ENCODE measurements at places on chromosomes 1 and 21. TPM values are rescaled to one million over a fixed set of nuclear protein-coding genes. Genes with fewer than 3 reads are reported as not detected.

GRCh38 chr1:233695901-233696300, 82.0 kb downstream of the KCNK1 start:
- no peak overlapping the region for H3K4me3 ChIP-seq
- no peaks in the 10 kb centered on the region for H3K27me3 ChIP-seq
- no peaks in the 10 kb centered on the region for H3K4me1 ChIP-seq
- no peak overlapping the region for H3K27ac ChIP-seq
- no peaks in the 10 kb centered on the region for H3K36me3 ChIP-seq
- no peak for DNase-seq

DNA sequence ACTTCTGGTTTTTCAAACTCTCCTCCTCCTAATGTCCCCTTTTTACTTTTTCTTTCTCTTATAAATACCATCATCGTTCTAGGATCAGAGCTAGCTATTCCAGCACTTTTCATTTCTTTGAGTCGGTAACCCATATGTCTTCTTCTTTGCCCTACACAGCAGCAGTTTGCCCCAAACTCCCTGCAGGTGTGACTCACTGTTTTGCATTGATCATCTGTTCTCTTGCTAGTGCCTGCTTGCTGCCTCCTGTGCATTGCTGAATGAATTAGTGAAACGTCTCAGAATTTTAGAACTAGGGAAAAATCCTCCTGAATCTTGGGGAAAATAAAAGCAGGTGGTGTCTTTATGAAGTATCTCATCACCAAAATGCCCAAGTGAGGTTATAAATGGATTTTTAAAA, 21.7 kb downstream of the KCNK2 start:
- H3K4me3 ChIP-seq: no peak overlapping the region
- no peak for DNase-seq
- no peaks in the 10 kb centered on the region for H3K4me1 ChIP-seq

GRCh38 chr1:16254263-16254928, 17.4 kb upstream of the CPLANE2 start:
- H3K4me1 ChIP-seq: peaks cover 32% of the 10 kb centered on the region
- peak overlapping the region; percentile 17 for H3K27ac ChIP-seq
- no peak for DNase-seq
- H3K36me3 ChIP-seq: peaks cover 4% of the 10 kb centered on the region
- no peak overlapping the region for H3K4me3 ChIP-seq

GRCh38 chr1:116558140-116558549, 12.7 kb downstream of the CD58 start:
- no peak for DNase-seq
- no peaks in the 10 kb centered on the region for H3K36me3 ChIP-seq
- H3K4me1 ChIP-seq: peaks cover 4% of the 10 kb centered on the region
- no peak overlapping the region for H3K27ac ChIP-seq

Gene ELAPOR1
- total RNA-seq: 135 TPM

GRCh38 chr1:185418472-185418871, 101.4 kb upstream of the IVNS1ABP start:
- DNase-seq: no peak
- H3K4me3 ChIP-seq: no peak overlapping the region
- no peaks in the 10 kb centered on the region for H3K4me1 ChIP-seq
- H3K36me3 ChIP-seq: no peaks in the 10 kb centered on the region
- H3K27ac ChIP-seq: no peak overlapping the region

GRCh38 chr1:67893126-67893495, 59.8 kb upstream of the GNG12 start:
- H3K36me3 ChIP-seq: no peaks in the 10 kb centered on the region
- H3K27me3 ChIP-seq: no peaks in the 10 kb centered on the region
- no peaks in the 10 kb centered on the region for H3K4me1 ChIP-seq

- no peaks in the 10 kb centered on the region for H3K4me1 ChIP-seq
- no peak overlapping the region for H3K27ac ChIP-seq
- H3K36me3 ChIP-seq: no peaks in the 10 kb centered on the region
- H3K4me3 ChIP-seq: no peak overlapping the region
- no peak for DNase-seq
Measured at GRCh38 chr1:32001863-32002262, 11.8 kb upstream of the KHDRBS1 start.

GRCh38 chr1:11407301-11407994, 71.5 kb upstream of the DISP3 start:
- no peak overlapping the region for H3K4me3 ChIP-seq
- H3K4me1 ChIP-seq: no peaks in the 10 kb centered on the region
- no peaks in the 10 kb centered on the region for H3K36me3 ChIP-seq
- no peaks in the 10 kb centered on the region for H3K27me3 ChIP-seq

GRCh38 chr1:213041443-213041842, 9.6 kb upstream of the RPS6KC1 start:
- no peaks in the 10 kb centered on the region for H3K36me3 ChIP-seq
- no peak overlapping the region for H3K27ac ChIP-seq
- DNase-seq: no peak
- no peaks in the 10 kb centered on the region for H3K27me3 ChIP-seq
- peaks cover 8% of the 10 kb centered on the region for H3K4me1 ChIP-seq

Gene PLA2G4A
- total RNA-seq: 4.7 TPM
